ENCODE measurements at places on chromosomes 12 and 14. TPM values are rescaled to one million over a fixed set of nuclear protein-coding genes. Genes with fewer than 3 reads are reported as not detected.

- DNase-seq: no peak
Measured at GRCh38 chr14:90442388-90442787, 45.6 kb downstream of the CALM1 start.

DNA sequence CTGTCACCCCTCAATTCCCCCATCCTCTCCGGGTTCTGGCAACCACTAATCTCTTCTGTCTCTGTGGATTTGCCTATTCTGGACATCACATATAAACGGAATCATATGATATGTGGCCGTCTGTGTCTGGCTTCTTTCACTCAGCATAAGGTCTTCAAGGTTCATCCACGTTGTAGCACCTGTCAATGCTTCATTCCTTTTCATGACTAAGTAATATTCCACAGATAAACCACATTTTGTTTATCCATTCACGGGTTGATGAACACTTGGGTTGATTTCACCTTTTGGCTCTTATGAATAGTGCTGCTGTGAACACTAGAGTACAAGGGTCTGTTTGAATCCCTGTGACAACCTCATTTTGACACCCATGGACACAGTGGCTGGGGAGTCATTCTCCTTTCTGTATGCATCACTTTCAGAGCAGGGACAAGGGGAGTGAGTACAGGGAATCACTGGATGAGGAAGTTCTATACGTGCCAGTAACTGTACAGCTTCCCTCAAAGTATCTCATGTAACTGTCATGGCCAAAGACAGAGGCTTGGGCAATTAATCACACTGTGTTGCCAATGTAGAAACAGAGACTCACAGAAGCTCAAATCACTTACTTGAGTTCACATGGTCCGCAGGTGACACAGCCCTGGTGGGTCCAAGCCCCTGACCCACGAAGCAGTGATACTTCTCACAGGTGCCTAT lies 10.9 kb upstream of the TESC start:
- no peak for DNase-seq

SLC25A47 gene
- total RNA-seq: 0.23 TPM

DNA sequence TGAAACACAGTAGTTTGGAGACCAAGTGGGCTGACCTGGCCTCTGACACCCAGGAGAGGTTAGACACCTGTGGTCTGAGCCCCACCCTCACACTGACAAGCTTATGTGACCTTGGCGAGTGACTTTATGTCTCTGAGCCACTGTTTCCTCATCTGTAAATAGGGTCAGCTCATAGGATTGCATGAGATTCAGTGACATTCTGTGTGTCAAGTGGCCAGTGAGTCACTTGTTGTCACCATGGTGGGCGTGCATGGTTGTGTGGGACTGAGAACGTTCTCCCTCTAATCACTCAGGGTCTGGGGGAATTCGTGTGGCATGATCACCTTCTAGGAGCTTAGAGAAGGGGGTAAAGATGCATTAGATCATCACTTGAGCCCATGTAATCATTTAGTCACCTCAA lies 146.4 kb downstream of the PHETA1 start:
- DNase-seq: no peak

- no peak for DNase-seq
Measured at GRCh38 chr12:120831648-120832267, 72.4 kb downstream of the SPPL3 start.

- DNase-seq: no peak
Measured at GRCh38 chr14:64806202-64806861, 73.4 kb downstream of the SPTB start.

GRCh38 chr14:21025371-21026273 lies 761 bp upstream of the NDRG2 start:
- DNase-seq: no peak

CLECL1 gene
- total RNA-seq: 7.6 TPM

Data from activated naive CD4-positive, alpha-beta T cell treated with anti-CD3 and anti-CD28 coated beads, Interleukin-2, amount 50 U/mL, for 72 hours (primary cell).